Brain (organoid and tissue), 16 donors: ENCODE measurements at places on chromosomes 2 and 18.

GRCh38 chr2:152611458-152612231, 105.6 kb downstream of the PRPF40A start:
- no peak for DNase-seq

GRCh38 chr2:239662413-239663120, 261.7 kb upstream of the HDAC4 start:
- DNase-seq, result no peak

DNA sequence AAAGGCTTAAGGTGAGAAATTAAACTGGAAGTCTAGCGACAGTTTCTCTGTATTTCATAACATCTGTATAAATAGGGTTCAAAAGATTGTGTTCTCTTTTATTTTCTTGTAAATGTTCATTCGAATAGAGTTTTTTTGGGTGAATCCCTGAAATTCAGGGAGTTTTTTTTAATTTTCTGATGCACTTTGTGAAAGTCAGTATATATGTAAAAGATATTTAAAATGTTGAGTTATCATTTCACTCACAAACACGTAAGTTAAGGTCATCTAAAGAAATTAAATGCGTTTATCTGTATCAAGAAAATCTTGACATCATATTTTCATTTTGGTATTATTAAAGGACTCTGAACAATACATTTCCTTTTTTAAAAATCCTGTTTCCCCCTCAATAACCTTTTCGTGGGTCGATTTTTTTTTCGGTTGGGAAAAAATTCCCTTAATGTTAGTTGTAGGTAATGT, 3.4 kb downstream of the SP9 start:
- no peak for DNase-seq

DNA sequence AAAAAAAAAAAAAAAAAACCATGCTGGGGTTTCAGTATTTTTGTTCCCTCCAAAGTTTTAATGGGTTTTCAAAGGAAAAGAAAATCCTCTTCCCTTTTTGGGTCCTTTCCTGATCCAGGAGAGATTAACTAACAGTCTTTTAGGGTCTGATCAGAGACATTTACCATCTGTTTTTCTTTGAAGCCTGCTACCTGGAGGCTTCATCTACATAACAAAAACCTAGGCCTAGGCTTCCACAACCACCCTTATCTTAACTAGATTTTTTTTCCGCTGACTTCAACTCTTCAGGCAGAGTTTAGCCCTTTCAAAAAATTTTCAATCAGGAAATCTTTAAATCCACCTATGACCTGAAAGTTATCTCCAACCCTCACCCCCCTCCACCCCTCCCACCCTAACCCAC, 154.7 kb downstream of the MBD2 start:
- DNase-seq, result no peak

- DNase-seq, result no peak
These were observed 164.8 kb downstream of the ARHGAP15 start for GRCh38 chr2:143294068-143294467.

- DNase-seq, result no peak
These were observed 45.6 kb downstream of the GPR39 start for GRCh38 chr2:132462236-132462635.

DNA sequence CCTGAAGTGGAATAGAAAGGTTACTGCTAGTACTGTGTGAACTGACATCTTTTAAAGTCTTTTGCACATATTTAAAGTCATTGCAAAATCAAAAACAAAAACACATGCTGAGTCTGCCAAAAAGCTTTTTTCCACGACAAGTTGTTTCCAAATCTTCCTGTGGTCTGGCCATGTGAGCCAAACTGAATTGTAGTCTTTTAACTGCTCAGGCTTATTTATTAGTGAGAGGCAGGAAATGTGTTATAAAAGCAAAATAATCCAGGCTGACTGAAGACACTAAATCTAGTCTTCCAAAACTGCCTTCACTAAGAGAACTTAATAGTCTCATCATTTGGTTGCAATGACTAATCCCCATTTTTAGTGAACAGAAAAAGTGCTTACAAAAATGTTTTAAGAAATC, 2.3 kb downstream of the KRCC1 start:
- no peak for DNase-seq

DNA sequence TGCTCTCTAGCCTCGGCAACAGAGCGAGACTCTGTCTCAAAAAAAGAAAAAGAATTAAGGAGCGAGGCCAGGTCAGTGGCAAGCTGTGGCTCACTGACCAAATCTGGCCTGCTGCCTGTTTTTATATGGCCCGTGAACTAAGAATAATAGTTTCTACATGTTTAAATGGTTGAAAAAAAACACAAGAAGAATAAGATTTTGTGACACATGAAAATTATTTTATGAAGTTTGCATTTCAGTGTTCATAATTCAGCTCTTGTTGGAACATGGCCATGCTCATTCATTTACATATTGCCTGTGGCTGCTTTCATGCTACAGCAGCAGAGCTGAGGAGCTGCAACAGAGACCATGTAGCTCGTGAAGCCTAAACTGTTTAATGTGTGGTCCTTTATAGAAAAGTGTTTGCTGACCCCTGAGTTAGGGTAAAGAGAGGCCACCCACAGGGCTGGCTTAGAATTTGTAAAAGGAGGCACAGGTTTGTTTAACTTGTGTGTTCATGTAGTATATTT, 59.5 kb downstream of the MFSD6 start:
- peak; percentile 51 for DNase-seq

DNA sequence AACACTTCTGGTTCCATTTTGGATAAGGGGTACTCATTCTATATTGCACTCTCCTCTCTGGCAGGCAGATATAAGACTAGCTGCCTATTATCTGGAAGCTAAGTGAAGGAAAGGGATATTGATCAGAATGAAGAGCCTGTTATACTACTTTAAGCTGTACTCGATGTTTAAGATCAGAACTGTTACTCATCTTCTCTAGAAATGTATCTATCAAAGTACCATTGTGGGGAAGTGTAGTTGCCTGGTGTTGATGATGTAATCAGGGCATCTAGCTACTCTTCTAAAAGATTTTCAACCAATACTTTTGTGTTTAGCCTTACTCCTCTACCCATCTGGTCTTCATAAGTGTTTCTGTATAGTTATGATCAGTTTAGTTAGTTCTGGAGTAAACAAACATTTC, 5.8 kb downstream of the CAMKMT start:
- no peak for DNase-seq

GRCh38 chr18:58934933-58935577, 70.4 kb downstream of the ZNF532 start:
- no peak for DNase-seq

DNA sequence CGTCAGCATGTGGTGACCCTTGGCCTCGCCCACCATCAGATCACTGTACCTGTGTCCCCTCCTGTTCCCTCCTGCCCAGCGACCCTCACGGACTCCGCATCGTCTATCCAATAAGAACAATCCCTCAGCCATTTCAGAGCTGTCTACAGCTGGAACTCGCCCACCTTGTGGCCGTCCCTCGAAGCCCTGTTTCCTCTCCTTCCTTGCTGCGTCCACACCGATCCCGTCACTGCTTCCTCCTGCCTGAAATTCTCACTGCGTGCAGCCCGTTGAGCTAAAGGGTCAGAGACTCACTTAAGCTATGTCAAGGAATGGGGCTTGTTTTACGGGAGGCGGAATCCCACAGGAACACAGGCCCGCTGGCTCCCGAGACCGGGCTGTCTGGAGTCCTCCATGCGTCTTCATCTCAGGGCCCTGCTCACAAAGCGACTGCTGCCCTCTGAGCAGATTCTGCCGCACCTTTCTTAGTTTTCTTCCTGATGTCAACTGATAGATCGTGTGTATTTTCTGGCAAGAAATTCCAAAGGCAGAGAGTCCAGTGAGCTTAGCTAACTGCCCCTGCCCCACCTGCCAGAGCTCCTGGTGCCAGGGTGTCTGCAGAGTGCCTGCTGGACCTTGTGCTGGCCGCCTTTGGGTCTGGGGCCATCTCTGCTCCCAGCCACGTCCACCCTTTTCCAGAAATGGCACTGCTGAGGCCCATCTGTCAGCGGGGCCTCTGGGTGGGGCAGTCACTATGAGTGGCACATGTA, 35.3 kb downstream of the KLHL29 start:
- no peak for DNase-seq
